ENCODE measurements at places on chromosomes 13 and 19. TPM values are rescaled to one million over a fixed set of nuclear protein-coding genes. Genes with fewer than 3 reads are reported as not detected.

Gene KRTDAP
- not detected for total RNA-seq

Gene ZNF556
- total RNA-seq, result not detected

Gene SLC10A2
- not detected for total RNA-seq

Gene DAND5
- total RNA-seq, result not detected

Gene MBD3L2
- not detected for total RNA-seq

Gene LHB
- not detected for total RNA-seq

Gene GPATCH1
- 3.7 TPM for total RNA-seq

Gene TMEM150B
- not detected for total RNA-seq

Gene RAB20
- total RNA-seq, result 2.8 TPM

Gene PRRG2
- 0.84 TPM for total RNA-seq

Gene SIGLEC7
- total RNA-seq, result not detected

Gene ATXN8OS
- total RNA-seq, result not detected

Gene ZNF540
- total RNA-seq, result 0.30 TPM

Gene STARD13
- total RNA-seq, result 19.8 TPM

Gene ZNF471
- total RNA-seq, result 0.89 TPM

Gene KLK12
- not detected for total RNA-seq

Gene EXOC3L2
- total RNA-seq, result not detected

Gene IGFL3
- not detected for total RNA-seq

Gene C13orf42
- total RNA-seq, result not detected

Gene ZNF865
- 3.2 TPM for total RNA-seq

Gene CALR3
- total RNA-seq, result not detected

Gene CD37
- total RNA-seq, result not detected

Gene C19orf67
- not detected for total RNA-seq

Gene CYP2S1
- 1.3 TPM for total RNA-seq

Gene FAM216B
- total RNA-seq, result not detected

Gene S1PR2
- total RNA-seq, result 14.1 TPM

Gene VRK3
- 28.2 TPM for total RNA-seq
